ENCODE measurements at places on chromosomes 6 and 20.

DNA sequence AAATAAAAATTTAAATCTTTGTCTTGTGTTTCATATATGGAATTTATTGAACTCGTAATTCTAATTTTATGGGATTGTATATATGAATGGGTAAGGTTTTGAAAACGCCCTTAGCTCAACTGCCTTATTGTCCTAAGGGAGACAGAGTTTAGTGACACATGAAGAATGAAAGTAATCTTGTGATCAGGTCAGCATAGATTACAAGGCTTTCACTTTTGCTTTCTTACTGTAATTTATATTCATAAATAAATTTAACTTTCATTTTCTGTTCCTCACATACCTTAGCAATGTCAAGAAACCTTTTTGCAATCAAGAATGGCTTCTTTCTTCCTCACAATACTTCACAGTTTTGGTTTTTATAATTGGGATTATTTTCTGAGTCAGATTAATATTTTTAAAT lies 14.4 kb downstream of the KPNA5 start:
- DNase-seq = no peak

DNA sequence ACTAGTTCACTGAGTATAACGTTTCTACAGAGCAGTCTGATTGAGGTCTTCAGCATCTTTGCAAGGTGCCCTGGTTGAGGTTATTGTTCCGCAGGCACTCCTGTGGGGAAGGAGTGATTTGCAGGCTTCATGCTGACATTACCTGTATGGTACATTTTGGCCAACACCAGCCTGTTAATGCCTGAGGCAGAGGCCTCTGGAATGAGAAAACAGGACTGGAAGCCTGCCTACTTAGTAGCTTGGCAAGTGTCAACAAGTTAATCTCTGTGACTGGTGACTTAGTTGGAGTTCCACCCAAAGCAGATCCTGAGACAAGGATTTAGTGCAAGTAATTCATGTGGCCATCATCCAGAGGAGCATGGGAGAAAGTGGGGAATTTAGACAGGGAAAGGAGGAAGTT lies 24.6 kb downstream of the MAS1 start:
- DNase-seq = no peak

DNA sequence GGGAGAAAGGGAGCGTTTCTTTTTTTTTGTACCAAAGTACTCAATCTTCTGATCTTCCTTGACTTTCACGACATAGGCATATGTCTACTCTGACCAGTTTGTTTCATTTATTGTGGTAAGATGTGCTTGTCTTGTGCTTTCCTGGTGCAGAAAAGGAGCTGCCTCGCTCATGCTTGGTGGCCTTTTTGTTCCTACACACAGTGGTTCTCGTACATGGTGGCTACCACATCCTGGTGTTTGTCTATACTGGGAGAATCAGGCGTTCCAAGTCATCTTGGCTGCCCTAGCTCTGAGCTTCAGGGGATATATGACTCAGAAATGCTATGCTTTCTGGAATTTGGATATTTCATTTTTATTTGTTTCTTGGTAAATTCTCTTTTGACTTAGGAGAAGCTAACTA lies 31.8 kb downstream of the MYB start:
- DNase-seq = no peak

DNA sequence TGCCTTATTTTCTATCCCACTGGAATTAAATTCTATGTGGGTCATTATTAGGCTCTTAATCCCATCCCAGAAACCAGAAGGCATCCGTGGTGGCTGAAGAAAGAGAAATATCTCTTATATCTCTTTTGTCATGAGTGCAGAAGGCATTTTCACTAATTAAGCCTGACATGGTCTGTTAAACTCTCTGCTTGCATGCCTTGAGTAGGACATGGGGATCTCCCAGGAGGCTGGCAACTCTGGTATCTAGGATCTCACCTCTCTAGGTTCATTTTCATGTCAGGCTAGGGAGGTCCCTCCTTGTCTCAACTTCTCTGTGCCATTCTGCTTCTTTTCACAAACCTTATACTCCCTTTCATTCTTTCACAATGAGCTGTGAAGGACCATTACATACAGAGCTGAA lies 25.3 kb upstream of the GPR63 start:
- no peak for DNase-seq

DNA sequence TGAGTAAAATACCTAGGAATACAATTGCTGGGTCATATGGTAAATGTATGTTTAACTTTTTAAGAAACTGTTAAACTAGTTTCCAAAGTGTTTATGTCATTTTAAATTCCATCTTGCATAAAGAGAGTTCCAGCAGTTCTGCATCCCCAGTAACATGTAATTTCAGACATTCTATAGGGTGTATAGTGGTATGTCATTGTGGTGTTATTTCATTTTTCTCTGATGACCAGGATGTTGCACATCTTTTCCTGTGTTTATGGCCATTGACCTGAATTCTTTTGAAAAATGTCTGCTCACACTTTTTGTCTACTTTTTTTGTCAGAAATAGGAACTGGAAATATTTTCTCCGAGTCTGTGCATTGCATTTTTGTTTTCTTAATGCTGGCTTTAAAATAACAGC lies 128.9 kb downstream of the TMEM200A start:
- no peak for DNase-seq

- DNase-seq = no peak
Measured at GRCh38 chr20:17445543-17445942, 85.6 kb downstream of the BFSP1 start.

- DNase-seq = no peak
Measured at GRCh38 chr20:63454731-63455567, 17.5 kb downstream of the KCNQ2 start.

Measured in activated T-cell treated with anti-CD3 and anti-CD28 coated beads for 4 hours (primary cell).